ENCODE measurements at places on chromosomes 1 and 21.

GRCh38 chr1:213050745-213051126, 305 bp upstream of the RPS6KC1 start:
- H3K4me1 ChIP-seq, result no peaks in the 10 kb centered on the region
- H3K36me3 ChIP-seq, result no peaks in the 10 kb centered on the region
- peak overlapping the region; percentile 59 for H3K4me3 ChIP-seq

- DNase-seq, result no peak
- H3K27me3 ChIP-seq, result no peaks in the 10 kb centered on the region
- H3K4me1 ChIP-seq, result no peaks in the 10 kb centered on the region
- no peak overlapping the region for H3K27ac ChIP-seq
- no peak overlapping the region for H3K4me3 ChIP-seq
These were observed 4.2 kb upstream of the TFF3 start for GRCh38 chr21:42319376-42319775.

- H3K27me3 ChIP-seq, result no peaks in the 10 kb centered on the region
- H3K4me3 ChIP-seq, result no peak overlapping the region
- no peaks in the 10 kb centered on the region for H3K4me1 ChIP-seq
- H3K27ac ChIP-seq, result no peak overlapping the region
These were observed 129.5 kb downstream of the TSEN15 start for GRCh38 chr1:184181044-184181443.

GRCh38 chr1:161730050-161730564, 8.8 kb downstream of the FCRLB start:
- H3K4me1 ChIP-seq, result peaks cover 40% of the 10 kb centered on the region
- no peak overlapping the region for H3K4me3 ChIP-seq
- H3K27ac ChIP-seq, result peak overlapping the region; percentile 92
- H3K27me3 ChIP-seq, result no peaks in the 10 kb centered on the region

DNA sequence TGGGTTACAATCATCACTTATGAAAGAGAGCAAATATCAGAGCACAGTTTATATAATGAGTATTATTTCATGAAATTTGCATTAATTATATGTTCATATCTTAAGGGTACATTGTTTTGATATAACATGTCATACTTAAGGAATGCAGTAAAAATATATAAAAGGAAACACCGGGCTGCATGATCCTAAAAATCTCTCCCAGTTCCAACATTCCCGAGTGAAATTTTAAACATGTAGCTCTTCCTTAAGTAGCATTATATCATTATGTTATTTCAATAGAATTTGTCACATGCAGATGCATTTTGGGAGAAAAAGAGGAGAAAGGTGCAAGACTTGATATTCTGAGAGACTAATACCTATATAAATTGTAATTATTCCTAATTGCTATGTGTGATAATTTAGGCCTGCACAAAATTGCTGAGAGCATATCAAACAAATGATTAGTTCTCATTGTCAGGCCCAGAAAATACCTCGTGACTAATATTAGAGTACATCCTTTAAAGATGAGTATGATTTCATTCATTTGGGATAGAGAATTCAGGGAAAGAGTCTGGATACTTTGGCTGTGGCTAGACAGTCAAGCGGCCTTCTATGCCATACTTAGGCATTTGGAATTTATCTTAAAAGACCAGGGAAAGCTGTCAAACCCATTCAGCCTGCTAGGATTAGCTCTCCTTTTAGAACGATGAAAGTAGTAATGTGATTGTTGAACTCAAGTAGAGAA, 86.8 kb downstream of the ADGRL2 start:
- DNase-seq, result no peak
- H3K27ac ChIP-seq, result no peak overlapping the region
- no peaks in the 10 kb centered on the region for H3K27me3 ChIP-seq
- no peaks in the 10 kb centered on the region for H3K4me1 ChIP-seq
